AG09319 (cell line): ENCODE measurements at places on chromosomes 5 and 9.

GRCh38 chr9:37656936-37657335, 6.2 kb downstream of the FRMPD1 start:
- no peak for DNase-seq

DNA sequence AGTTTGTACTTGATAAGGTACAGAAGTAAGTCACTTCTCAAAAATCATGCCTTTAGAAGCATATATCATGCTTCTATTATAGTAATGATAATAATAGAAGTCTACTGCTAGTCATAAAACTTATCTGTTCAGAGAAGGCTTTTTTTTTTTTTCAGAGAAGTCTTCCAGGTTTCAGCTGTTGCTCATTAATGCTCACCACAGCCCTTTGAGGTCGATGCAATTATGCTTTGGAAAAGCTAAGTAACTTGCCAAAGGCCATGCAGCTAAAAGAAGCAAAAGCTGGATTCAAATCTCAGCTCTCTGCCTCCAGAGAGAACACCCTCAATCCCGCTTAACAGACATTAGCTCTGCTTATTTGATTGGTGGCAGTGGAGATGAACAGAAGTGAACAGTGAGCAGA, 150.8 kb downstream of the DOCK8 start:
- DNase-seq = no peak

- no peak for DNase-seq
These were observed 5.2 kb upstream of the PPARGC1B start for GRCh38 chr5:149724884-149725283.

DNA sequence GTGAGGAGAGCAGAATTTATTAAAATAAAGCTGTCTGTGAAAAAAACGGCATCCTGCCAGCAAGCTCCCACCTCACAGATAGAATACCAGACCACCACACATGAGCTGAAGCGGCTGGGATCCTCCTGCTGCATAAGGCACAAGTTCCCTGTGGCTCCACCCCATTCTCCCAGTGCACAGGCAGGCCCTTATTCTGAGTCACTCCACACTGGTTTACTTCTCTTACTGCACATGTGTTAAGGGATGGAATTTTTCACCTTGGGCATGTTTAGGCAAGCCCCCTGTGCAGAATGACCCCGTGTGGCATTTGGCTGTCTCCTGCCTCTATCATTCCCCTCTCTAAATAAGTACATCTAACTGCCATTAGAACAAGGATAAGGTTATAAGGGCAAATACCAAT, 115.0 kb upstream of the ELAVL2 start:
- DNase-seq = no peak

GRCh38 chr9:3124001-3124400, 280.1 kb upstream of the PUM3 start:
- DNase-seq = no peak

- DNase-seq = no peak
These were observed at the start of gene PCDH1 for GRCh38 chr5:141878186-141878710. Gene PCDH1, minus strand, starts transcription at chr5:141878410. Its CDS starts 148 bp downstream, at chr5:141878262.
